ENCODE measurements at places on chromosomes 6 and 20. TPM values are rescaled to one million over a fixed set of nuclear protein-coding genes. Genes with fewer than 3 reads are reported as not detected.

BPIFB2 gene
- not detected for polyA plus RNA-seq

BPHL gene
- 75.9 TPM for polyA plus RNA-seq

MYMX gene
- 0.57 TPM for polyA plus RNA-seq

SLC22A1 gene
- 0.51 TPM for polyA plus RNA-seq

MARCKS gene
- polyA plus RNA-seq: 222 TPM

IPCEF1 gene
- 8.9 TPM for polyA plus RNA-seq

SFTA2 gene
- 1.7 TPM for polyA plus RNA-seq
